ENCODE measurements at places on chromosomes 12 and 14. TPM values are rescaled to one million over a fixed set of nuclear protein-coding genes. Genes with fewer than 3 reads are reported as not detected.

The NEUROD4 gene
- total RNA-seq = not detected

- no peak for DNase-seq
These were observed 2.8 kb upstream of the TMEM229B start for GRCh38 chr14:67491285-67491684.

DNA sequence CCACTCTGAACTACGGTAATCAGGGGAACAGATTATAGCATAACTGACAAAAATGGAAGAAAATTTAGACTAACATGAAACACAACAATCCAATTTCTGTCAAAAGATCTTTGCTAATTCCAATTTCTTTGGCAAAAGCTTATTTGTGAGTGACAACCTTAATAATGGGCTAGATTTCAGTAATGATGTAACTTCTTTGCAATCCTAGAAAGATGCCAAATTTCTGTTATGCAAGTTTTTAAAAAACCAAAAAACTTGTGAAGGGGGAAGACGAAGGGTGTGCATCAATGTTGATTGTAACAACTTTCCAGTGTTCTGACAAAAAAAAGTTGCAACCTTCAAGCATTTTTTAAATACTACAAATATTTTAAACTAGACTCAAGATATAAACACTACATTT, 59.9 kb downstream of the DICER1 start:
- no peak for DNase-seq

- no peak for DNase-seq
These were observed at the start of gene OR8S1 for GRCh38 chr12:48525332-48525731. Gene OR8S1, plus strand, starts transcription at chr12:48525632. Its CDS starts 0 bp downstream, at chr12:48525632.

DNA sequence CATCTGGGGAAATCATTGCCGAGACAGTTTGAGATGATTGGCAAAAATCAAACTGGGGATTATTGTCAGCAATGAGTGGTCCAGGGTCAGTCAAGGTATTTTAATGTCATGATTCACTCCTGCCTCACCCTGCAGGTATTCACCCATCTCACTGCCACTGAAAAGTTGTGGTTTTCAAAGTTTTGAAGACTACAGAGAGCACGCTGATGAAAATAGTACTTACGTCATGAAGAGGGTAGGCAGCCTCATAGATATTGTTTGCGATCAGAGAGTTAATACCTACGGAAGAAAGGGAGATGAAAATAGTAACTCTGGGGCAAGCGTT, 138.0 kb downstream of the ANO2 start:
- DNase-seq = no peak

GRCh38 chr12:1829306-1829900, 9.0 kb downstream of the LRTM2 start:
- DNase-seq = no peak

DNA sequence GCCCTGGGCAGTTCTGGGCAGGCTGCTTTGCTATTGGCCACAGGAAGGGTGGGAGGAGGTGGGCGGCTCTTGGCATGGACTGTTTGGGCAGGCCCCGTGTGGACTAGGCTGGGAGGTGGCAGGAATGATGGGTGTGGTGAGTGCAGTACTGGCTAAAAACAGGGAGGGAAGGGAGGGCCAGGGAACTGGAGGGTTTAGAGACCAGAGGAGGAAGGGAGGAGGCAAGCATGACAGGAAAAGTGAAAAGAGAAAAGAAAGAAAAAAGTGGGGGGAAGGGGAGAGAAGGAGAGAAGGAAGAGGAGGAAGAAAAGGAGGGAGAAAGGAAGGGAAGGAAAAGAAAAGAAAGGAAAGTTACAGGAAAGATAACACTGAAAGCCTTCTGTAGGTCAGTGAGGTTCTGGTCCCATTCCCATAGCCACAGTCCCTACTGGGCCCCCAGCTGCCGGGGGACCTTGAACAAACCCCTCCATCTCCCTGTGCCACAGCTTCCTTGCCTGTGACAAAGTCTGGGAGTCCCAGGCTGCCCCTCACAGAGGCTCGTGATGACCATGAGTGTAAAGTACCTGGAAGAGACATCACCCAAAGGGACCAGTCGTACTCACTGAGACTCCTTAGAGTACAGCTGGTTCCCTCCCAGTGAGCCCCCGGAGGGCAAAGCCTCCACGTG, 1.1 kb upstream of the C14orf132 start:
- DNase-seq = peak; percentile 48

The PLBD1 gene
- not detected for total RNA-seq

DNA sequence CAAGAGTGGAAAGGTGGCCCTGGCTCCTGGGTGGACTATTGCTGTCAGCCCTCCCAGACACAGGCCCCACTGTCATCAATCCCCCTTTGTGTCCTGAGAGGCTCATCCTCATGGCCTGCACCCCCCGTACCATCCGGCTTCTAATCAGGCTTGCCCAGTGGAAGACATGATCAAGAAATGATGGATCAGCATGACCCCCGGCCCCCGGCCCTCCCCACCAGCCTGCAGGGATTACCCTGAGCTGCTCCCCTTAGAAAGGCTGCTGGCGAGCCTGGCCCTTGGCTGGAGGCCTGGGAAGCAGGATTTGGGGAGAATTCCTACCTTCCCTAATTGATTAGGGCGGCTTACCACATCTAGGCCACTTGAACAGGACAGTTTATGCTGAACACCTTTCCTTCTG, 171.2 kb downstream of the PIWIL1 start:
- no peak for DNase-seq

DNA sequence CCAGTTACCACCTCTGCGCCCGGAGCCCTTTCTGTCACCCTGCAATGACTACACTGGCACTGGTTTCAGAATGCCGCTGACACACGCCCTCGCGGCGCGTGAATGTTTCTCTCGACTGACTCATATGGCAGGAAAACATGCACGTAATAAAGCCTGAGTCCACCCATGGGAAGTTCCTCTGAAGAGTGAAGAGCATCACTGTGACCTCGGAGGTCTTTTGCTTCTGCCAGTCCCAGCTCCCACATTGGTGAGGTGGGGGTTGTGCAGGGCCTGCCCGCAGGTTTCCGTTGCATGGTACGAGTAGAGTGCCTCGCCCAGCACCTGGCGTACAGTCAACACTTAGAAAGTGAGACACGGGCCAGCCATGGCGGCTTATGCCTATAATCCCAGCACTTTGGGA, 11.1 kb upstream of the SLC6A12 start:
- DNase-seq = no peak

- DNase-seq = no peak
These were observed 148.0 kb downstream of the PDZRN4 start for GRCh38 chr12:41336041-41336549.

The IGF1 gene
- not detected for total RNA-seq

GRCh38 chr14:24388474-24389179, 10.2 kb upstream of the NYNRIN start:
- no peak for DNase-seq
